ENCODE measurements at places on chromosomes 4 and X.
A peak's percentile ranks its signal among the peaks of the same experiment; 100 is the strongest.

- no peak for DNase-seq
These were observed 53.5 kb downstream of the FNIP2 start for GRCh38 chr4:158822348-158822747.

- no peak for DNase-seq
These were observed 321.2 kb downstream of the CAMK2D start for GRCh38 chr4:113440371-113440770.

GRCh38 chr4:180394312-180394711 lies 1848.9 kb upstream of the TENM3 start:
- no peak for DNase-seq

DNA sequence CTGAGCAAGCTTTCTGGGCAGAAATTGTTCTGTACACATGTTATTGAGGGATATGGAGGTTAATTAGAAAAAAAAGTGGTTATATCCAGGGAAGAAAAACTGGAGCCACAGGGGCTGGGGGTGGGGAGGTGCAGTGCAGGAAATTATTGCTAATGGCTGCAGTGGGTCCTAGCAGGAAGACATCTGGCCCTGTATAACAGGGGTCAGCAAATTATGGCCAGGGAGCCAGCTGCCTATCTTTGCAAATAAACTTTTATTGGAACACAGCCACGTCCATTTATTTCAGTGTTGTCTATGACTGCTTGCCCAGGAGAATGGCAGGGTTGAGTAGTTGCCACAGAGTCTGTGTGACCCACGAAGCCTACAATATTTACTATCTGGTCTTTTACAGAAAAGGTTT lies 23.4 kb upstream of the PRPS2 start:
- no peak for DNase-seq

- DNase-seq: no peak
These were observed 80.8 kb upstream of the TLR2 start for GRCh38 chr4:153603258-153603657.

DNA sequence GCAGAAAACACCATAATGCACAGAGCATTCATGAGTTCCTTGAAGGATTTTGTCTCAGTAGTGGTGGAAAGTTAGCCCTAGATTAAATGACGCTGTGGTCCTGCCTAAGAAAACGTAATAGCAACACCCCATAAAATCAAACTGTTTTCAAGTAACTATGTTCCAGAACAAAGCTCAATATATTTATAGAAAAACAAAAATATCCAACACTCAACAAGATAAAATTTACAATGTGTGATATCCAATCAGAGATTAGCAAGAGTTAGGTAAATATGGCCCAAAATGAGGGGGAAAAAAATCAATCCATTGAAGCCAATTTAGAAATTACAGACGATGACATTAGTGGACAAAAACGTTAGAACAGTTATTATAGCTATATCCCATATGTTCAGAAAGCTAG lies 9.9 kb upstream of the GAB1 start:
- DNase-seq: no peak

- DNase-seq: peak; percentile 61
These were observed 4.3 kb upstream of the TSPAN5 start for GRCh38 chr4:98662626-98663225.

- no peak for DNase-seq
These were observed 708.6 kb downstream of the C4orf33 start for GRCh38 chr4:129804461-129804981.

DNA sequence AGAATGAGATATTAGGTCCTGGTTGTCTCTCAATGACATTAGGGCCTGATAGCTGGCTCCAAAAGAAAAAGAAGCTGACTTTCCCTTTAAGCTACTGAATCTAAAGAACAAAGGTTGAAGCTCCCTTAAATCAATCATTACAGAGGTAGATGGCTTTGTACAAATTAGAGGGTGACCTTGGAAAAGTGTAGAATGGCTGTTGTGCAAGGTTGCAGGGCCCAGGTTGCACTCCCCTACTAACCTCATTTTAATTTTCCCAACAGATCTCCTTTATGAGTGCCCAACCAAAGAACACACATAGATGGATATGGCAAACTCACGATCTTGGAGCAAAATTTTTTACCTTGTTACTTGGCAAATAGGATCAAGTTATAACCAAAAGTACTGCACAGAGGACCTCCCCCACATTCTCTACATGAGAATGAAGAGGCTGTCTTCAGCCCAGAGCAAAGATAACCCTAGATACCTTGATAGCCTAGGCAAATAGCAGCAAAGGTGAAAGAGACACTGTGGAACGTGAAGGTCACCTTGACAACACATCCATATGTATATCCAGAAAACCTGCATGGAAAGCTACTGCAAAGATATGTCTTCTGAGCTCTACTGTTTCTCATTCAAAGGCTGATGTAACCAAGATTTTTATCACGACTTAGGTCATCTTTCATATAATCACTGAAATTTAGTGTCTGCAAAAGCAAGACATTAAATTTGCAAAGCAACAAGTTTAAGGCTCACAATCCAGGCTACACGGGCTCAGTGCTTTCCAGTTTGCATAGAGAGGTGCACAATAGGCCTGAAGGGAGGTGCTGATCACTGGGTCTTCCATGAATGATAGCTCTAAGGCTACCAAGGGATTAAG lies 23.0 kb downstream of the KLB start:
- DNase-seq: no peak

DNA sequence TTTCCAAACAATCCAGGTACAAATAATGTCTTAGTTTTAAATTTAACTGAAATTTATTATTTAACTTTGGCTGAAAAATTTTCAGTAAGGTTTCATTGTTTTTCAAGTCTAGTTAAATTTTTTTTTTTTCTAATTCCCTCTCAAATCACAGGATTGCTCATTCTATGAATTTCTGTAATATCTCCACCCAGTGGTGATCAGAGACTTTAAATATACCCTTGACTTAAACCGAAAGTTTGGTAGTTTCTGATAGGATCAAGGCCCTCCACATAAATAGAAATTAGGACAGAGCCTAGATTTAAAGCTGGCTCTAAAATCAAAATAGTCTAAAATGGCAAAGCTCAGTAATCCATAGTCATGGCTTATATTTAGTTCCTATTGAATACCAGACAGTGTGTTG lies 175.4 kb downstream of the TBCK start:
- no peak for DNase-seq

GRCh38 chr4:116024954-116025708 lies 911.7 kb upstream of the NDST4 start:
- no peak for DNase-seq

DNA sequence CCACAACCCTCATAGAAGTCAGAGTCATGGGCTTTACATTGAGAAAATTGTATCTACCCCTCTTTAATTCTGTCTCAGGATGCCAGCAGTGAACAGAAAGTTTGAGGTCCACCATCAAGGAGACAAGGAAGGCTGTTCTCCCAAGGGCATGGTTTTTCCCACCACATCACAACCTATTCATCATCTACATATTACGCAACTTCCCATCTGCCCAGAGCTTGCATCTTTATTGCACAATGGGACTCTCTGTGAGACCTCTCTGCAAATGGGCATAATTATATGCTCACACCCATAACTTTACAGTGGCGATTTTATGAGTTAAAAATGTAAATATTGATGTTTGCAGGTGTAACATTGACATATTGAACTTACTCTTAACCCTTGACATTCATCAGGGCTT lies 38.9 kb downstream of the PAGE2 start:
- no peak for DNase-seq

DNA sequence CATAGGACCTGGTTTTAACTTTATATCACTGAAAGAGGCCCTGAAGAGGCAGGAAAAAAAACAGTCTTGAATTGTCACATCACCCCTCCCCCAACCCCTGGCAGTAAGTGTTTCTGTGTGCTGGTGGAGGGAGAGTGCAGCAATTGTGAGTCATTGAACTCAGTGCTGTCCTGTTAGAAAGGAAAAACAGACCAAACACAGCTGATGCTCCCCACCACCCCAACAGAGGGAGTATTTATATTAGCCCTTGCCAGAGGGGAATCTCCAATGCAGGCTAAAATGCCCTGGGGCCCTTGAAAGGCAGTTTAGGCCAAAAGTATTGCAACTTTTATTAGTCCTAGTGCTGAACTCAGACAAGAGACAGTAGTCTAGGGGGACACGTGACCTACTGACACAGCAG lies 197.8 kb upstream of the AGTR2 start:
- no peak for DNase-seq

DNA sequence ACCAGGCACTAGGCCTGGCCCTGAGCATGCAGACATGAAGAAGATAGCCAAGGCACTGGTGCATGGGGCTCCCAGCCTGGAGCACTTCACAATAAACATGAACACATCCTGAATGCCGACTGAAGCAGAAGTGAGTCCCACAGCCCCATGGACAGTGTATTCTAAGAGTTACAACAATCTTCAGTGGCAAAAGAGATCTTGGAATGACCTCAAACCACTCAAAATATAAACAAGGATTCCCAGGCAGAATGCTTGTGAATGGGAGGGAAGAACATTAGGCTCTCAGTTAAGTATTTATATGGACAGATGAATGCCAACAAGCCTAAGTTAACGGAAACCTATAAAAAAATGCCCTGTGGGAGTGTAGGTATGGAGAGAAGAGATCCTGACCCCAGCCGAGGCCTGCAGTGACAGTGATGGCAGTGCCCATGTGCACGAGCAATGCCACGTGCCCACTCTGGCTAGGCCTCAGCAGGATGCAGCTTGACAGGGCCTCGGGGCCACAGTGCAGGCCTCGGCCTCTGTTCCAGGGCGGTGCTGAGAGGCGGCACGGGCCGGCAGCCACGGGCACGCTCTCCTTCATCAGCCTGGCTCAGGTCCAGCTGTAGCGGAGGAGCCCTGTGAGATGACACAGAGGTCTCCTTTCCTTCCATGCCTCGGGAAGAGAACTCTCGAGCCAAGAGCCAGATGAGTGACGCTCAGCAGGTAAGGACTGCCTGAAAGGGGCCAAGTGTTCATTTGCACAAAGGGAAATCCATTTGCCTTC lies 49.2 kb downstream of the IRF2 start:
- DNase-seq: no peak

DNA sequence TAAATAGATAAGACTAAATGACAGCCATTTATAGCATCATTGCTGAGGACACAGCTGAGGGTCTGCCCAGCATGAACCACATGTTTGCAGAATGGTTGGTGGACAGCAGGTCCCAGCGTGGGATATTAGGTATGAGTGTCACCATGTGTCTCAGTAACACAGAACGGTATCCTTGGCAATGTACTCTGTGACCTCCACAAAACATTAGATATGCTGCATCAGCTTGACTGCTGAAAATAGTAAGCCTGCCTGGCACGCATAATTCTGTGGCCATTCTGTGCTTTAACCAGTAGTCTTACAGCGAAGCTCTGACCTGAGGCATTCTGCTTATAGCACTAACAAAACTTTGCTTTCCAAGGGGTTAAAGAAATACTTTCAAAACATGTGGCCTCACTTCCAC lies 32.0 kb downstream of the LIMCH1 start:
- DNase-seq: no peak

DNA sequence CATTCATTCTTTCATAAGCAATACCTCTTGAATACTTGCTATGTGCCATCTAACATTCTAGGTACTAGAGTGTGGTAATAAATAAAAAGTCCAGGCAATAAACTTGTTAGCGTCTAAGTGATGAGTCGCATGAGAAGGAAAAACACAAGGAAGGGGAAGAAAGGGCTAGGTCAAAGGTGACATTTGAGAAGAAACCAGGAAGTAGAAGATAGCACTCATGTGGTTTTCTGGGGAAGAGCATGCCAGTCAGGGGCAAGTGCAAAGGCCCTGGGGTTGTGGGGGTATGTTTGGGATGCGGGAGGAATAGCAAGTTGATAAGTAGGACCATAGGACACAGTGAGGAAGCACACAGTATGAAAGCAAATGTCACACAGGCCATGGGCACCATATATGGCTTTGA lies 157.0 kb downstream of the TSPAN5 start:
- DNase-seq: no peak

GRCh38 chr4:72817012-72817411 lies 248.0 kb upstream of the ADAMTS3 start:
- DNase-seq: no peak

GRCh38 chr4:89995006-89995405 lies 100.4 kb downstream of the MMRN1 start:
- no peak for DNase-seq

GRCh38 chrX:41837270-41837944 lies 85.9 kb downstream of the CASK start:
- no peak for DNase-seq

- no peak for DNase-seq
These were observed 60.4 kb downstream of the SLC30A9 start for GRCh38 chr4:42050516-42051249.

DNA sequence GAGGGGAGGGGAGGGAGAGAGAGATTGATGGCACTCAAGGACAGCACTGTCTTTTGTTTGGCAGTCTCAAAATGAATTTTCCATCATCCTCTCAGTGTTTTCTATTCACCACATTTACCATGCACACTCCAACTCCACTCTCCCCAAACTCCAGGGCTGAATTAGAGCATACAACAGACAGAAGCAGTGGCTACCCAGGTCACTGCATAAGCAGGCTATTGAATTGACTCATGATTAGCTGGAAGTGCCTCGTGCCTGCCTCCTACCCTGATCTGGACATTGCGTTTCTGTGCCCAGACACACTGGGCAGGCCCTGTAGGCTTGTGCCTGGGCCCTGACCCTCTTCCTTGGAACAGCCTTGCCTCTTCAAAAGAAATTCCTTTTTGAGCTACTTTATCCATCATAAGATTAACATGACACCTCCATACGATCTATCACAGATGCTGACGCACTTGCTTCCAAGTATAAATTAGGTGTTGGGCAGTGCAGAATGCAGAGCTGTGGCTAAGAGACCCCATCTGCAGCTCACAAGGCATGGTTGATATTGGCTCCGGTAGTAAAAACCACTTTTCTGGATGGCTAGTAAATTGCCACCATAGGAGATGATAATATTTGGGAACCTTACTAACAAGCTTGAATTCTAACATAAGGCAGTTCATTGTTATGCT lies 752.9 kb downstream of the RPA4 start:
- no peak for DNase-seq

GRCh38 chr4:33722800-33723516 lies 2521.4 kb downstream of the ARAP2 start:
- no peak for DNase-seq

DNA sequence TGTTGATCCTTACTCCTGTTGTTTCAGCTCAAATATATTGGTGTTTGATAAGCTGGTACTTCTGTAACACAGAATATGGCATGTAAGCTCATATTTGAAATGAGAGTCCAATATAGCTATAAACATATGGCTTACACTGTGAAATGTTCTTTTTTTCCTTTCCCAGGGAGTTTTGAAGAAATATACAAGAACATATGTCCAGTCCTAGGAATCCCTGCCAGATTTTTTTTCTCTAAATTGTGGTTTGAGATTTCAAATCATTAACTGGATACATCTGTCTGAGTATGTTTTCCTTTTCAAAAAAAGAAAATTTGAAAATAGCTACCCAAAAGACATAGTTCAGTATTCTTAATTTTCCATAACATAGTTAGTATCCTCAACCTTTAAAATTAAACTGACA lies 60.2 kb downstream of the HMGB2 start:
- DNase-seq: no peak
